ENCODE measurements at places on chromosomes 5 and 9.

DNA sequence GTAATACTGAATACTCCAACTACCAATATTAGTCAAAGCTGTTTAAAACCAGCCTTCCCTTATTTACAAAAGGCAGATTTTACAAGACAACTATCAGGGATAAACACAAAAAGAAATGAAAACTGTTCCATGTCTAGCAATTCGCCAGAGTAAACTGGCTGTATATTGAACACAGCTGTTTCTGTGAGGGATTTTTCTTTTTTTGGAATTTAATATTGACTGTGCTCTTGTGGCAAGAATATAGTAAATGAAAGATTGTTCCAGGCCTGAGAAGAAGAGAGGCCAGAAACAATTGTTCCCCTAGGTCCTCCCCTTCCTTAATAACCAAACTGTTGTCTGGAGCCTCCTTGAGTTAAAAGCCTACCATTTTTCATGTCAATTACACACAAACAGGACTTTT, 188.6 kb downstream of the PDE4D start:
- no peak for DNase-seq

DNA sequence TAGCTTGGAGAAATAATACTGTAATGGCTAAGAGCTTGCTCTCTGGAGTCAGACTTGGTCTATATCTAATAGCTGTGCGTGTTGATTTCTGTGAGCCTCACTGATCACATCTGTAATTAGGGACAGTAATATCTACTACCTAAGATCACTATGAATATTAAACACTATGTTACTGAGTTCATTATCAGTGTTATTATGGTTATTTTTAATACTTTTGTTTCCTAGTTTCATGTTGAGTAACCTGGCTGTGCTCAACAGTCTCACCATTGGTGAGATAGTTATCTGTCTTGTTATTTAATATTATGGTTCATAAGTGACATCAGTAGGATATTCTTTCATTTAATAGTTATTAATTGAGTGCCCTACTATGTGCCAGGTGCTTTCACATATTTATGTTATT, 22.4 kb upstream of the CAVIN4 start:
- DNase-seq: no peak

DNA sequence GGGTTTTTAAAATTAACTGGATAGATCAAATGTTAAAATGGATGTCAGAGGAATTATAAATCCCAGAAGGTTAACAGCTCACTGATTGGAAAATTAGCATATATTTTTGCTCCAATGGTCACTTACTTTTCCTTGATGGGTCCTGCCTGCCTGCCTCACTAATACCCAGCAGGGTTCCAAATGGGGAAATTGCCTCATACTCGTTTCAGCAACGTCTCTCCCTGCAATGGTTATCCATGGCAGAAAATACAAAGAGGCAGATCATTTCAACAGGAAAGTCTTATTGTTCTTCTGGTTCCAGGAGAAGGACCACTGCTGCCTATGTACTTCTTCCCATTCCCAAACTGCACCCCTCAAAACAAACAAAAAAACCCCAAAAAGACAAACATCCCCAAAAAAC, 71.3 kb downstream of the ERP44 start:
- DNase-seq: no peak

- DNase-seq: no peak
Measured at GRCh38 chr5:41336471-41336870, 123.1 kb upstream of the C6 start.

GRCh38 chr5:145495741-145496140, 339.4 kb downstream of the PRELID2 start:
- DNase-seq: peak; percentile 78

DNA sequence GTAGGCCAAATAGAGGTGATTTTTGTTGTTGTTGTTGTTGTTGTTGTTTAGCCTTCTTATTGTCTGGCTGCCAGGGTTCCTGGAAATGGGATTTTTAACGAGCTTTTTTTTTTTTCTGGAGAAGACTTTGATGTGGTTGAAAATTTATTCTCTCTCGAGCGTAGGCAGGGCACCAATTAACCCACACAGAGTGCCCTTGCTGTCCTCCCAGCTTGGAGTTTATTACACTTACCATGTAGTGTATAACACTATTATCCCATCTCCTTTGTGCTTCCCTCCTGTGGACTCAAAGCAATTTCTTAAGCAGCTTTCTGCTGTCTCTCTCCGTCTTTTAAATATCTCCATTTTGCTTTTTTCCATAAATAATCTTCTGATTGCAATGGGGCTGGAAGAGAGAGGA, 57.4 kb downstream of the OR2K2 start:
- no peak for DNase-seq

GRCh38 chr9:14956208-14956607, 46.0 kb upstream of the FREM1 start:
- DNase-seq: no peak

- no peak for DNase-seq
Measured at GRCh38 chr5:64765804-64766504, 2.5 kb downstream of the SREK1IP1 start.

DNA sequence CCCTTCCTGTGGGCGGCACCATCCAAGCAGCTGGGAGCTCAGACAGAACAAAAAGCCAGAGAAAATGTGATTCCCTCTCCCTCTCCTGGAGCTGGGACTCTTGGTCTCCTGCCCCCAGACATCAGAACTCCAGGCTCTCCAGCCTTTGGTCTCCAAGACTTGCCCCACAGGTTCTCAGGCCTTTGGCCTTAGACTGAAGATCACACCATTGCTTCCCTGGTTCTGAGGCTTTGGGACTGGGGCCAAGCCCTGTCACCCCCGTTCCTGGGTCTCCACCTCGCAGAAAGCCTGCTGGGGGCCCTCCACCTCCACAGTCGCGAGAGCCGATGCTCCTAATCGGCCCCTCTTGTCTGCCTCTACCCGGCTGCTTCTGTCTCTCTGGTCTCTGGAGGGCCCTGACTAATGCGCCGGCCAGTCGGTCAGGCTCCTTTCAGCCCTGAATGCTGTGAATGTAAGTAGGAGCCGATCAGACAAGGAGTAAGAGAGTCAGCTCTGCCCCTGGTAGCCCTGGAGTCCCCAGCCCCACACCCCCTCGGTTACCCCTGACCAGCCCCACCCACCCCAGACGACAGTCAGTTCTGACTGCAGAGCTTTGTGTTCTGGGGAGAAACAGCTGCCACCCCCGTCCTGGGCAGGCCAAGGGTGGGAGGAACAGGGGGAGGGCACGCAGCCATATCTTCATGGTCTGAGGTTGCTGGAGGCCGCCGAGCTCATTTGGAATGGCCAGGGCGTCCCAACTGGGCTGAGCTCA, 57.5 kb downstream of the VAV2 start:
- no peak for DNase-seq

- DNase-seq: no peak
Measured at GRCh38 chr9:93320591-93321219, 130.8 kb upstream of the FAM120A start.

DNA sequence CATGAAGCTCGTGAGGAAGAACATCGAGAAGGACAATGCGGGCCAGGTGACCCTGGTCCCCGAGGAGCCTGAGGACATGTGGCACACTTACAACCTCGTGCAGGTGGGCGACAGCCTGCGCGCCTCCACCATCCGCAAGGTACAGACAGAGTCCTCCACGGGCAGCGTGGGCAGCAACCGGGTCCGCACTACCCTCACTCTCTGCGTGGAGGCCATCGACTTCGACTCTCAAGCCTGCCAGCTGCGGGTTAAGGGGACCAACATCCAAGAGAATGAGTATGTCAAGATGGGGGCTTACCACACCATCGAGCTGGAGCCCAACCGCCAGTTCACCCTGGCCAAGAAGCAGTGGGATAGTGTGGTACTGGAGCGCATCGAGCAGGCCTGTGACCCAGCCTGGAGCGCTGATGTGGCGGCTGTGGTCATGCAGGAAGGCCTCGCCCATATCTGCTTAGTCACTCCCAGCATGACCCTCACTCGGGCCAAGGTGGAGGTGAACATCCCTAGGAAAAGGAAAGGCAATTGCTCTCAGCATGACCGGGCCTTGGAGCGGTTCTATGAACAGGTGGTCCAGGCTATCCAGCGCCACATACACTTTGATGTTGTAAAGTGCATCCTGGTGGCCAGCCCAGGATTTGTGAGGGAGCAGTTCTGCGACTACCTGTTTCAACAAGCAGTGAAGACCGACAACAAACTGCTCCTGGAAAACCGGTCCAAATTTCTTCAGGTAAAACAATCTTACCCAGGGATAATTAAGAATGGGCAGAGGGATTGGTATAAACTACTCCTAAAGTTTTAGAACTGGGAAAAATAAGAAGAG, 12.9 kb downstream of the ITGA1 start:
- DNase-seq: peak; percentile 79

- no peak for DNase-seq
Measured at GRCh38 chr5:143337946-143338345, 65.5 kb downstream of the NR3C1 start.

DNA sequence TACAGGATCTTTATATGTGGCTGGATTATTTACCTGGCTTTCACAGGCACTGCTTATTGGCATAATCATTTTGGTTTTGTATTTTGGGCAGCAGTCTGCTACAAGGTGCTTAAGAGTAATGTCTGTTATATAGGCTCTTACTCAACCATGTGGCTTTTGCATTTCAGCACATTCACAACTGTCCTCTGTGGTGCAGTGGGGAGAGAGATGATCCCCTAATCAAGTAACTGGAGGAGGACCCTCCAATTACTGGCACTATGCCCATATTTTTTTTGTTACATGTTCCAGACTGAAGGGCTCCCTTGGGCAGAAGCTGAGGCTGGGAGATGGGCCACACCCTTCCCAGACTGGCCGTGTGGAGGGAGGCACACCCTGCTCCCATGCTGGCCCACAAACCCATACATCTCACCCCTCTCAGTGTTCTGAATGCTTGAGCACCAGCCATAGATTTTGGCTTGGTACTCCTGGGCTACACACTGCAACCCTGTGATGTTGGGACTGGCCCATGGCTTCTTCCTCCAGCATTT, 173.5 kb downstream of the FAM174A start:
- DNase-seq: no peak

GRCh38 chr5:172749881-172750633, 20.9 kb downstream of the DUSP1 start:
- peak; percentile 46 for DNase-seq

- DNase-seq: peak; percentile 36
Measured at GRCh38 chr5:84362061-84362720, 22.5 kb downstream of the EDIL3 start.

- DNase-seq: no peak
Measured at GRCh38 chr9:97749928-97750327, 52.8 kb upstream of the XPA start.

GRCh38 chr9:123336449-123336848, 19.5 kb upstream of the CRB2 start:
- no peak for DNase-seq

DNA sequence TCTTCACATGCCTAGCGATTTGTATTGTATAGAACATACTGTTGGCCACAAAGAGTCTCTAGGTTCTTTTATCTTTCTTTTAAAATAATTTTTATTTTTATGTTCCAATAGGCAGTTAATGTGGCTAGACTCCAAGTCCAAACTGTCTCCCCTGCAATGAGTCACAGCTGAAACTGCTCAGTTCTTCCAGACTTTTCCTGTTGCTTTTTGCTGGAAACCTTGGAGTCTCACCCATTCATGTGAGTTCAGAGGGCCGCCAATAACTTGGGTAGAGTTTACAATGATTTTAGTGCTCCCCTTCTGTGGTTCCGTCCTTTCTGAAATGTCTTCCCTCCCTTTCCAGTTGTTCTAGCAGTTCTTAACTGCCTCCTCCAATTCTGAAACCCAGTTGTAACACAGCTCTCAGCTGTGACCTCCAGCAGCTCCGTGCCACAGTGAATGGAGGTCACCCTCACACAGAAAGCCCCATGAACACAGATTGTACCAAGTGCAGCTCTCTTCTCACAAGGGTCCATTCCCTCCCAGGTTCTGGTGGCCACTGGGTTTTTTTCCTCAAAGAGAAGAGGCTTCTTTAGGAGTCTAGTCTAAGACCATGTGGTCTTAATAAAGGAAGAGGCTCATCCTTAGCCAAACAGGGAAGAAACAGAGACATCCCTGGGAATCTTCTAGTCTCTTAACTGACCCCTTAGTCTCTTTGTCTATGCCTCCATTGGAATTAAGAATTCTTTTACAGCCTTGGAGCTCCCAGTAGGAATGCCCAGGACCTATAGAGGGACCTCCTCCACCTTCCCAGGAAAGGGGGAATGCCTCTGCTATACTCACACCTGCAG, 198.5 kb downstream of the SPOCK1 start:
- DNase-seq: peak; percentile 73

DNA sequence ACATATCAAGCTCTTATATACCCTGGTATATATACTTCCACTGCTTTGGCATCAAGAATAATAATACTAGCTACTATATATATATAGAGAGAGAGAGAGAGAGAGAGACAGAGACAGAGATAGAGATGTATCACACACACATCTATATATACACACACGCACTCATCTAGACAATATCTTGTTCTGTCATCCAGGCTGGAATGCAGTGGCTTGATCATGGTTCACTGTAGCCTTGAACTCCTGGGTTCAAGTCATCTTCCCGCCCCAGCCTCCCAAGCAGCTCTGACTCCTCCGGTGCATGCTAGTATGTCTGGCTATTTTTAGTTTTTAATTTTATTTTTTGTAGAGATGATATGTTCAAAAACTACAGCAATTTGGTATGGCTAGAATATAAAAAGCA, 22.5 kb downstream of the ANKHD1 start:
- no peak for DNase-seq

GRCh38 chr9:75658301-75658905, 232.1 kb upstream of the PCSK5 start:
- peak; percentile 58 for DNase-seq

- peak; percentile 47 for DNase-seq
Measured at GRCh38 chr5:14872070-14872989, 752 bp upstream of the ANKH start.

DNA sequence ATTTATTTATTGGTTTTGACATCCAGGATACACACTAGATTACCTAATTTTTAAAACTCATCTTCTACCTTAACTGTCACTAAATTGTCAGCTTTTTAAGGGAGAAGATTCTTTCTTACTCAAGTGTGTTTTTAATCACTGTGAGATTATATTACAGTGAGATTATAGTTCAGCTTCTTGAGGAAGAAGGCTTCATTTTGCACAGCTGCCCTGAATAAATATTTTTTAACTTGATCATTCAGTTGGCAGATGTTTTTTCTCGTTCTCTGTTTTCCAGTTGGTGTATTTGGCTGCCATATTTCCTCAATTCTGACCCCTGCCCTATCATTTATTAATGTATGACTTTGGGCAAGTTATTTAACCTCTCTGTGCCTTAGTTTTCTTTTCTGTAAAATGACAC, 15.0 kb upstream of the ELL2 start:
- no peak for DNase-seq

DNA sequence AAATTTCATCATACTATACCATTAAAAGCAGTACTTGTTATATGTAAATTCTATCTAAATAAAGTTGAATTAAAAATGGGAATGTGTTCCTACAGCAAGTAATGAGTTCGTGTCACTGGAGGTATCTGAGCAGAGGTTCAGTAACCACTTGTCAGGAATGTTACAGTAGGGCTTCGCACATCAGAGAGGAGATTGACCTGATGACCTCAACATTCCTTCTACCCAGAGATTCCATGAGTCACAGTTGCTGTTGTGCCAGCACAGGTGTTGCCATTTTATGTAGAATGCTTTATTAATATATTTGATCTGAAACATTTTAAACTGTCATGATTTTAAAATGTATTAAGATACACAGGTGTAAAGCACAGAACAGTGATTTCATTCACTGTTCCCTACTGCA, 60.3 kb downstream of the STX17 start:
- peak; percentile 26 for DNase-seq

Measured in fibroblast of skin of scalp (primary cell).